CD8-positive, alpha-beta memory T cell (primary cell): ENCODE measurements at places on chromosomes 4 and X.

- DNase-seq: no peak
- H3K27ac ChIP-seq: no peak overlapping the region
- no peaks in the 10 kb centered on the region for H3K36me3 ChIP-seq
- no peaks in the 10 kb centered on the region for H3K4me1 ChIP-seq
Observed at GRCh38 chr4:170226288-170226687, 136.5 kb upstream of the AADAT start.

DNA sequence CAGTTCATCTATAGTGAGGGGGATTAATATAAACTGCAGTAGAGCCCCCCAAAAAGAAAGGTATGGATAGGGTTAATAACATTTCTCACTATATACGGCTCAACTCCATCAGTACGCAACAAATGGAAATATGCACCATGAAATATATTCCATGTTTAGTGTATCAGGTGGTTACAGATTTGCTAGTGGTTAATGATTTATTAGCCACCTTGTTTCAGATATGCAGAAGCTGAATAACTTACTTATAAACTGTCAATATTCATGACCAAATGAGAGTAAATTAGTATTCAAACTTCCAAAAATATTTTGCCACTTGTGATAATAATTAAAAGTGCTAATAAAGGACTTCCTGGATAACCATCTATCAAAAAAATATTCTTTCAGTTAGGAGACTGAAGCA lies 14.8 kb downstream of the AMTN start:
- H3K27ac ChIP-seq: no peak overlapping the region
- no peak for DNase-seq
- no peaks in the 10 kb centered on the region for H3K27me3 ChIP-seq

DNA sequence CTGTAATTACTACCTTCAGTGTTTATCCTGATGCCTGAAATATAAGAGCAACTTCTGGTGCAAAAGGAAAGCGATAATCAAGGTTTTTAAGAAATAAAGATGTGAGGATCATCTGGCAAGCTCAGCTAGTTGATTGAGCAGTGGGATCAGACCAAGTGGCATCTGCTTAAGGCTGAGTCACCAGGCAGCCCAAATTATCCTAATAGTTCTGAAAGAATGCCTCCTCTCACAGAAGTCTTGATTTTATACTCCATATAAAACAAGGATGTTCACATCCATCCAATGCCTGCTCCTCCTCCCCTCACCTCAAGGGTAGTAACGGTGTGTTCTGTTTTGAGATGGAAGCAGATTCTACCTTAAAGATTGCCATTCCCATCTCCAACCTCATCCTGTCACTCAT lies 134.5 kb upstream of the RASGEF1B start:
- no peak overlapping the region for H3K27ac ChIP-seq
- no peaks in the 10 kb centered on the region for H3K36me3 ChIP-seq
- H3K27me3 ChIP-seq: no peaks in the 10 kb centered on the region
- no peak overlapping the region for H3K4me3 ChIP-seq

GRCh38 chr4:56217343-56217890 lies 169.9 kb downstream of the AASDH start:
- no peak overlapping the region for H3K4me3 ChIP-seq
- no peaks in the 10 kb centered on the region for H3K4me1 ChIP-seq

- no peaks in the 10 kb centered on the region for H3K27me3 ChIP-seq
- no peaks in the 10 kb centered on the region for H3K4me1 ChIP-seq
- no peak for DNase-seq
- H3K36me3 ChIP-seq: no peaks in the 10 kb centered on the region
- no peak overlapping the region for H3K27ac ChIP-seq
Observed at GRCh38 chr4:3440011-3440410, 1.8 kb upstream of the HGFAC start.

DNA sequence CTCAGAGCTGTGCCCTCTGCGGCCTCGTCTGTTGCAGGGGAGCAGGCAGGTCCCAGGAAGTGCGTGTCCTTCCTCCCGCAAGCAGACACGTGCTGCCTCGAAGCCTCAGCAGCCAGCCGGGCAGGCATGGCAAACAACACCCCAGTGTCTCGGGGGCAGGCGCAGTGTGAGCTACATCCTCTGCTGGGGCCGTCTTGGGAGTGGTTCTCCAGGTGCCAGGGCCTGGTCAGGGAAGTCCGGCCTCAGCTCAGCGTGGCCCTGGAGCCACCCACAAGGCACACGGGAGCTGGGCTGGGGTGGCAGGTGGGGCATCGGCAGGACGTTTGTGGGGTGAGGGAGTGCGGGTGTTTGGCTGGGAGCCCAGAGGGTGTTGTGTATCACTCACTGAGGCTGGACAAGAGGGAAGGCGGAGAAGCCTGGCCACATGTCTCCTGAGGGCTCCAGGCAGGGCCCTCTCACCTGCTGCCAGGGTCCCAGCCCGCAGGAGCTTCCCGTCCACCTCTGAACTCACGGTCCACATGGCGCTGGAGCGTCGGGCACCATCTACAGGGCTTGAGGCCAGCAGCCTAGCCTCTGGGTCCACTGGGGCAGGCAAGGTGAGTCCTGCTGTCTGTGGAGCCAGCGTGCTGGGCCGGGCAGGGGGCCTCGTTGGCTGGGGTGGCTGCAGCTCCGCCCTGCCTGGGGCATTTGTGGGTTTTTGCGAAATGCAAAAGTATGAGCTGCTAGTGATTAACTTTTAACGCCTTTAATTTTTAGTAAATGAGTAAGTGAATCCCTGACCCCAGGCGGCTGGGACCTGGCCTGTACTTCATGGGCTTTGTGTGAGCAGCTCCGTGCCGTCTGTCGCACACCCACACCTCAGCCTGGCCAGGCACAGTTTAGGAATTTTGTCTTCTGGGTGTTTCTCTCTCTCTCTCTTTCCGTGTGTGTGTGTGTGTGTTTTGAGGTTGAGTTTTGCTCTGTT lies 17.3 kb upstream of the UVSSA start:
- H3K36me3 ChIP-seq: no peaks in the 10 kb centered on the region
- no peak overlapping the region for H3K4me3 ChIP-seq
- peak; percentile 53 for DNase-seq
- peak overlapping the region; percentile 38 for H3K27ac ChIP-seq
- H3K4me1 ChIP-seq: peaks cover 37% of the 10 kb centered on the region
- H3K27me3 ChIP-seq: no peaks in the 10 kb centered on the region

DNA sequence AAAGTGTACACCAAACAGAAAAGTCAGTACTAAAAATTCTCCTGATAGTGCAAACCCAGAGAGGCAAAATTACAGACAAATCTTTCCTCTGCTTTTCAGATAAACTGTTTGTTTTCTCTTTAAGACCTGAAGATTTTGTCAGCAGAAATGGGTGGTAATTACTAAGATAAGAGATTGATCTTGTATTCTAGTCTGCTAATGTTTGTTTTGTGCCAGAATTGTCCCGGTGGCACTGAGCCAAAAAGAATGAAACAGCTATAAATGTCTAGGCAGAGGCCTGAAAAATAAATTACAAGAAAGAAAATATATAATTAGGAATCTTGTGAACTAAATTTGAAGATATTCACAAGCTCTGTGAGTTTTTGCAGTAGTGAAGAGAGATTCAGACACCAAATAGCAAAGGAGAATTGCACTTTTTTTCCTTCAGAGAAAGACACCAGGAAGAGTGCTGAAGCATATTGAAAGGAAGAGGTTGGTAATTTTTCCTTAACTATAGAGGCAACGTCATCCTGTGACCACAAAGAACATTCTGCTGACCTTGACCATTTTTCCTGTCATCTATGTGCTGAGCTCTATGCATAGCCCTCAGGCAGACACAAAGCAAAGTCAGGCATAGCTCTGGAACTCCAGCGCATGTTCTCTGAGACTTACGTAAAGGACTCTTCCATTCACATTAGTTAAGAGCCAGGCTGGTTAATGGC lies 314.5 kb upstream of the RASGEF1B start:
- no peaks in the 10 kb centered on the region for H3K4me1 ChIP-seq
- no peaks in the 10 kb centered on the region for H3K36me3 ChIP-seq
- H3K27me3 ChIP-seq: no peaks in the 10 kb centered on the region
- DNase-seq: no peak

- no peaks in the 10 kb centered on the region for H3K27me3 ChIP-seq
- no peak overlapping the region for H3K4me3 ChIP-seq
- no peak overlapping the region for H3K27ac ChIP-seq
- no peaks in the 10 kb centered on the region for H3K36me3 ChIP-seq
- peaks cover 5% of the 10 kb centered on the region for H3K4me1 ChIP-seq
Observed at GRCh38 chrX:154460326-154460725, 2.2 kb downstream of the PLXNA3 start.

GRCh38 chr4:54861201-54861600 lies 203.4 kb downstream of the KIT start:
- no peaks in the 10 kb centered on the region for H3K27me3 ChIP-seq
- DNase-seq: no peak
- H3K4me3 ChIP-seq: no peak overlapping the region
- H3K27ac ChIP-seq: no peak overlapping the region

DNA sequence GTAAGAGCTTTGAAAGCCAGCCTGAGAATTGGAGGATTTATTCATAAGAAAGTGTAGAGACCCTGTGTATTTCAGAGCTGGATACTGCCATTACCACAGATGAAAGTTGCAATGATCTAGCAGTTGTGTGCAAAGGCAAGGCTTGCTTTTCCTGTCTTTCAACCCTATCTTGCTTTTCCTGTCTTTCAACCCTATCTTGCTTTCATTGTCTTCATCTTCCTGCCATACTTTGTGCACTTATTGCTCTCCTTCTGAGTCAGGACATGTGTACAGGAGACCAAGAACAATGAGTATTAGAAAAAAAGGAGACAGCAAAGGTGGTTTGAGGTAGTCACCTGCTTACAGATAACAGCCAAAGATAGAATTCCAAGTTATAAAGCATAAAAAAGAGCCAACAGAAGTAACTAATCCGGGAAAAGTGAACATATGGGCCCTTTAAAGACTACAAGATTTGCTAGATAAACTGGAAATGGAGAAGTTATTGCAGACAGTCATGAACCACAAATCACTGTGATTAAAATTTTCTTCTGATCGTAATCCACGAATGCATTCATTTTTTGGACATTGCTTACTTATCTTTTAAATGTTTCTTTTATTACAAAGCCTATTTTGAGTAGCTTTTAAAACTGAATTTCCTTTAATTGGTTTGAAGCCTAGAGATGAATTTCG lies 17.2 kb downstream of the C1QTNF7 start:
- no peaks in the 10 kb centered on the region for H3K4me1 ChIP-seq
- H3K36me3 ChIP-seq: no peaks in the 10 kb centered on the region
- H3K27ac ChIP-seq: no peak overlapping the region
- no peak overlapping the region for H3K4me3 ChIP-seq

DNA sequence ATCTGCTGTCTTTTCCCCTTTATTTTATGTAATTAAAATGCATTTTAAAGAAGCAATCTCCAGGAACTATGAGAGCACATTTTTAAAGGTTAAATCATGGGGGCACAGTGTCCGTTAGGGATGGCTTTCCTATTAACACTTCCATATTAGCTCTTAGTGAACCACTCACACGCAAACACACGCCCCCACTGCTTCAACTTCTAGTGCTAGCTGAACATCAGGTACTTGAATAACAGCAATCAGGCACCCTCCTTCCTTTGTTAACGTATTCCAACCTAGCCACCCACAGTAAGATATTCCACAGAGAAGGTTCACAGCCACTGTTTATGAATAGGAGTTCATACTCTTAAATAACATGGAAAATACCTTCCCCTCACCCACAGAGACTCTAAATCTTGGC lies 9.3 kb downstream of the TMEM255A start:
- H3K27ac ChIP-seq: no peak overlapping the region
- DNase-seq: no peak
- no peak overlapping the region for H3K4me3 ChIP-seq
- H3K4me1 ChIP-seq: peaks cover 17% of the 10 kb centered on the region

DNA sequence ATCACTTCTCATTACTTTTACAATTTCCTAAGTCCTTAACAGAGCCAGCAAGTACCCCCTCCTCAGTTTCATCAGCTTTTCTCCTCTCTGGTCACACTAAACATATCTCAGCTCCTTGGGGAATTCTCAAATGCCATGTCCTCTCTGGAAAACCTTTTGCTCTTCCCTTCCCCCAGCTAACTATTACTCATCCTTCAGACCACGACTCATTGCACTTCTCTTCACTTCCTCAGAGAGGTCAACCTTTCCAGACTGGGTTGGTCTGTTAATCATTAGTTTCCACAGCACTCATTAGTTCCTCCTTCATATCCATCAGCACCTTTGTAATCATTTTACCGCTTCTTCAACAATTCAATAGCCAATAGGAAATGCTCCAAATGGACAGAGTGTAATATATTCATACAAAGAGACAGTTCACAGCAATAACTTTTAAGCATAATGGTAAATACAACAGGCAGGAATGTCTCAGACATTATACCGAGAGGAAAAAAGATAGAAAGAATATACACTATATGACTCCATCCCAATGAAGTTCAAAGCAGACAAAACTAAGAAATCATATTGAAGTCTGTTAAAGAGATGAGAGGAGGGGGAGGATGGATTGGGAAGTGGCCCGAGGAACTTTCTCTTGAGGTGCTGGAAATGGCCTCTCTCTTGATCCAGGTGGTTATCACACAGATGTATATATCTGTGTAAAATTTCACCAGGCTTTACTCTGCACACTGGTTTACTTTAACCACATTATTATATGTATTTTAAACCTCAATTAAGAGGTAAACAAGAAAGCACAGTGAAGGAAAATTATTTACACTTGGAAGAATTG lies 39.6 kb downstream of the DDX60L start:
- no peak for DNase-seq
- no peaks in the 10 kb centered on the region for H3K27me3 ChIP-seq
- peaks cover 17% of the 10 kb centered on the region for H3K36me3 ChIP-seq
- no peak overlapping the region for H3K27ac ChIP-seq

DNA sequence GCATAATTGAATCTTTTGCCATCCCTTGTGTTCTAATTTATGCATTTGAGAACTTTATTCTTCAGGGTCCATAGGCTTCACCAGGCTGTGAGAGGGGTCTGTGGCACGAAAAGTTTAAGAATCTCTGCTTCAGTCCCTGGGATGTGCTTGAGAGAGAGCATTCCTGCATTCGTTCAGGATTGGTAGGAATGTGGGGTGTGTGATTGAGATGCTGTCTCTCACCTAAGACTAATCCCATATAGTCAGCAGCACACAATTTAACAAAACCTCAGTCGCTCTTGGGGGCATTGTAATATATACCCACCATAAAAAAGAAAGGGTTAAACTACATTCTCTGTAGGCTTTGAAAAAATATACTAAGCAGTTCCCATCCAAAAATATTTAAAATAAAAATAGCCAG lies 41.7 kb downstream of the PTTG2 start:
- H3K27me3 ChIP-seq: no peaks in the 10 kb centered on the region
- no peaks in the 10 kb centered on the region for H3K36me3 ChIP-seq
- no peak overlapping the region for H3K27ac ChIP-seq
- peaks cover 11% of the 10 kb centered on the region for H3K4me1 ChIP-seq
